C1 segment of cervical spinal cord (tissue), 14 donors: ENCODE measurements at places on chromosomes 13 and 19.

GRCh38 chr13:90793261-90793820, 554.1 kb upstream of the MIR17HG start:
- no peak for DNase-seq

DNA sequence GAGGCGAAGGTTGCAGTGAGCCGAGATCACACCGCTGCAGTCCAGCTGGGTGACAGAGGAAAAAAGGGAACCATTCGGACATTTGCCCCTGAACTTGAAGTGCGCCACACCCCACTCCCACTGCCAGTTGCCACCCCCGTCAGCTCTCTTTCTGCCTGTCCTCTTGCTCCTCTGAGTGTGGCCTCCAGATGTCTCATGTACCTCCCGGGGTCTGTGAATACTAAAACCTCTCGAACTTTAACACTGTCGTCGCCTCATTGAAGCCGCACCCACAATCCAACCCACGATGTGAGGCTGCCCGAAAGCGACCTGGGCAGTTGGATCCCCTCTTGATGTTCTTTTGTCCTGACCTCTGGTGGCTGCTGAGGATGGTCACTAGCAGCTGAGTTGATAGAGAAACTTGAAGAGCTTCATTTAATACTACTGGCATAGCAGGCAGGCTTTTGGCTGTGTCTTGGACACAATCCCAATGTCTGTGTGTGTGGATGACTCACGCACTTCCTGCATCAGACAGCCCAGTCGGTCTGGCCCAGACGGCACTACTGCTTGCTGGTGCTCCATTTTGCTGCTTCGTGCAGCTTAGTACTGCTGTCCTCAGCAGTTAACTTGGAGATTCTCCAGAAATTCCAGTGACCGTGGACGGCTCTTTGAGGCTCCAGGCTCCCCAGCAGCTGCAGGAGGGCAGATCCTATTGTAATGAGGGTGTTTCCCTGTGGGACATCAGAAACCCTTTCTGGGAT, 4.2 kb downstream of the FPR3 start:
- DNase-seq = no peak

- no peak for DNase-seq
Measured at GRCh38 chr19:28961772-28962500, 251.0 kb downstream of the UQCRFS1 start.

GRCh38 chr13:32825481-32825880, 190.7 kb upstream of the KL start:
- DNase-seq = no peak

GRCh38 chr13:69970520-69970919, 137.1 kb upstream of the ATXN8OS start:
- DNase-seq = no peak

GRCh38 chr19:50567882-50568727, at the start of gene LRRC4B:
LRRC4B (minus strand) TSS chr19:50568435; CDS start chr19:50548838, 19,597 bp downstream.
- DNase-seq = peak; percentile 12

DNA sequence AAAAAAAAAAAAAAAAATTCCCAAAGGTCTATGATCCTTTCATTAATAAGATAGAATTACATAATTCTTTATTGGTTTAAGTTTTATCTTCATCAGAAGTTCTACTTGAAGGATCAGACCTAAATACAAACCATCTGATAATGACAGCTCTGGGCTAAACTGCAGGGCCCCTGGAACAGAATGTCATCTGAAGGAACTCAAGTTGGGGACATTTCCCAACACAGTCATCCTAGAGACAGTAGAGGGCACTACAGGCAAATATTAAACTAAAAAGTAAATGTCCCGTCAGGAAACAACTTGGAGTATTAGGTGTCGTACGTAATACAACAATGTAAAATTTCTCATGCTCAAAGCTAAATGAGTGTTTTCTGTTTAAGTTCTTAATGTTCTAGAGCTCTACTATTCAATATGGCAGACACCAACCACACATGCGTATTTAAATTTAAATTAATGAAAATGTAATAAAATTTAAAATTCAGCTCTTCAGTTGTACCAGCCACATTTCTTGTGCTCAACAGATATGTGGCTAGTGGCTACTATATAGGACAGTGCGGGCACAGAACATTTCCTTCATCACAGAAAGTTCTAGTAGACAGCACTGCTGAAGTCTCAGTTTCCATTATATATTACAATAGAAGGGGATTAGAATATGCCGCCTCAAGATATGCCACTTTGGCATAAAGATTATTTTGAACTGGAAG, 21.8 kb upstream of the NAXD start:
- no peak for DNase-seq

GRCh38 chr13:83088858-83089257, 793.4 kb downstream of the SLITRK1 start:
- DNase-seq = no peak

DNA sequence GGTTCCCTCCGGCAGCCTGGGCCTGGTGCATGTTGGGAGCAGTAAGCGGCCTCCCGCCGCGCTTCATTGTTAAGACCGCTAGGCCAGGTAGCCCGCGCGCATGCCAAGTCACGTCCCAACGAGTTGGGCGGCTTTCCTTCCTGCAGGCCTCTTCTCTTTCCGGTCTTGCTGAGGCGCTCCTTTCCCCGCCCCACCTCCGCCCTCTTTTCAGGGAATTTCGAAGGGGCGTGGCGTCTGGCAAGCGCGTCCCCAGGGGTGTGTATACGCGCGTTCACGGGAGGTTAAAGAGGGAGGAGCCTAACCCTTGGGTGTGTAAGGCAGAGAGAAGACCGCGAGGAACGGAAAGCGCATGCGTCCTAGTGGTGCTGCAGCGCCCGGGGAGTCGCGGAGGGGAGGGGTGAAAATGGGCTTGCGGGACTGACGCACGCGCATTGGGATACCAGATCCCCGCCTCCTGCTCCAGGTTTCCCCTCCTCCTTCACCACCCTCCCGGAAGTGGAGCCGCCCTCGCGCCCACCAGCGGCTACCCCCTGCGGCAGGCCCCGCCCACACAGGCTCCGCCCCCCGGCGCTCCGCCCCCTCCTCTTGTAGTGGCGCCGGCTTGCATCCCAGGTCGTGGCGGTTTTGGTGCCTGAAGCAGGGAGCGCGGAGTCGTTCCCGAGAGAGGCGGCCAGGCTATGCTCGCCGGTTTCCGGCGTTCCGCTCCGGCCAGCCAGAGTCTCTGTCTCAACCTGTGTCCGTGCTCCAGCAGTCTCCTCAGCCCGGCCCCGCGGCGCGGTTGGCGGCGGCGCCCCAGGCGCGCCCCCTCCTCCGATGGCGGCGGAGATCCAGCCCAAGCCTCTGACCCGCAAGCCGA, at the start of gene WDFY2:
Gene WDFY2, plus strand, starts transcription at position 588 of the 856 bp plus-strand sequence. Its CDS starts 226 bp downstream, at position 814.
- peak; percentile 99 for DNase-seq

DNA sequence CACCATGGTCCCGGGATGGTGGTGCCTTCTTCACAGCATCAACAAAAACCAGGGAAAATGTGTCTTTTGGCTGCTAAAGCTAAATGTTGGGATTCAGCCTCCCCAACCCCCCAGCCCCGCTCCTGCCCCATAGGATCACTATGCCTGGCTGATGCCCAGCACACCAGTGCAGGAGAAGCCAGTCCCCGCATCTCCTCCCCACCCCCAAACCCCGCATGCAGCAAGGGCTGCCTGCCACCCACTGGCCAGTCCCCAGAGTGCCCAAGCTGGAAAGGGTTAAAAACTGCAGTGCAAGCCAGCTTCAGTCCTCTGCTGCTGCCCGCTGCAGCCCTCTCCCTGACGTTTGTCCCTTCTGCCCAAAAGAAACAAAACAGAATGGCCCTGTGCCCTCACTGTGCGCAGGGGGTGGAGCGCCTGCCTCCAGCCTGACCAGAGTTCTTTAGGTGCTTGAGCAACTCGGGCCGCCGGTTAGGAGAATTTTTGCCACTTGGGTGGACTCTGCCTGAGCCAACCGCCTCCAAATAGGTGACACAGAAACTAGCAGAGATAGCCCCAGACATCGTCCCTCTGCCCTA, 3.7 kb downstream of the CALM3 start:
- peak; percentile 35 for DNase-seq

DNA sequence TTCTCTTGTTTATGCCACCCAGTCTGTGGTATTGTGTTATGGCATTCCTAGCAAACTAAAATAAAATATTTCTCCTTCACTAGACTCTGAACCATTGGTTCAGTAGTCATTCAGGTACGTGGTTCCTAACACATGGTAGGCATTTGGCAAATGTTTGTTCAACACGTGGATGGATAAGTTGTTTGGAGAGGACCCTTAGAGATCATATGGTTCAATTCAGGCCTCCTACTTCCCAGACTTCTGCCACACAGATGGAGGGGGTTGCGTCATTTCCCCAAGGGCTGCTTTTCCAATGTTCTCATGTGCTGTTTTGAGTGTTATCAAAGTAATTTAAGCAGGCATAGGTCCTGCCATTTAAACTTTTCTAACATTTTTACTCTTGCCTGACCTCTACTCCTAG, 6.7 kb downstream of the CXCL17 start:
- no peak for DNase-seq

DNA sequence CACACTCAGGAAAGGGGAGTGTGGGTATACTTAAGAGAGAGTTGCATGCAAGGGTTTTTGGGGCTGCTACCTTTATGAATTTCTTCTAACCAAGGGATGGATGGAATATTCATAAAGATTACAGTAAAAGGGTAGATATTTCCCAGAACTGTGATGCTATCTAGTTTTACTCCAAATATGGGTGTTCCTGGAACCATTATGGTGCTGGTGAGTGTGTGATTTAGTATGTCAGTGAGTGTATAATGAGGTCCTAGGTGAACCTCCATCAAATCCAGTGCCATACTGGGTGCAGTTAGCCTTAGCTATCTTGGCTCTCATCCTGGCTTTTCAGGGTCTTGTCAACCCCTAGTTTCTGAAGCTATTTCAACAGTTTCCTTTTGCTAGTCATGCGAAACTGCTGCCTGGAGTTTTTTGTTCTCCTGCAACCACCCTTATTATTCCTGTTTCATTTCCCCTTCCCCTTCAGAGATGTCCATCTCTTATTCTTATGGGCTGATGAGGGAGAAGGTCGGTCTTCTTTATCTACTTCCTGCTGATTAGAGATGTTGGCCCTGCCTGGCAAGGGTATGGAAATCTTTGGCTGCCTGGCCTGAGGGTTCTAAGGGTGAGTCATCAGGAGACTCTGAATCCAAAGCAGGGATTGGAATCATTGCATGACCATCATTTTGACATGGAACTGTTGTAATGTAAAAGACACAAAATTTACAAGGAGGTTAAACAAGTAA, 202.3 kb downstream of the NBEA start:
- DNase-seq = no peak

GRCh38 chr19:12946731-12947496, 1.3 kb downstream of the RAD23A start:
- DNase-seq = no peak

GRCh38 chr19:493391-494170, 2.7 kb upstream of the MADCAM1 start:
- no peak for DNase-seq

DNA sequence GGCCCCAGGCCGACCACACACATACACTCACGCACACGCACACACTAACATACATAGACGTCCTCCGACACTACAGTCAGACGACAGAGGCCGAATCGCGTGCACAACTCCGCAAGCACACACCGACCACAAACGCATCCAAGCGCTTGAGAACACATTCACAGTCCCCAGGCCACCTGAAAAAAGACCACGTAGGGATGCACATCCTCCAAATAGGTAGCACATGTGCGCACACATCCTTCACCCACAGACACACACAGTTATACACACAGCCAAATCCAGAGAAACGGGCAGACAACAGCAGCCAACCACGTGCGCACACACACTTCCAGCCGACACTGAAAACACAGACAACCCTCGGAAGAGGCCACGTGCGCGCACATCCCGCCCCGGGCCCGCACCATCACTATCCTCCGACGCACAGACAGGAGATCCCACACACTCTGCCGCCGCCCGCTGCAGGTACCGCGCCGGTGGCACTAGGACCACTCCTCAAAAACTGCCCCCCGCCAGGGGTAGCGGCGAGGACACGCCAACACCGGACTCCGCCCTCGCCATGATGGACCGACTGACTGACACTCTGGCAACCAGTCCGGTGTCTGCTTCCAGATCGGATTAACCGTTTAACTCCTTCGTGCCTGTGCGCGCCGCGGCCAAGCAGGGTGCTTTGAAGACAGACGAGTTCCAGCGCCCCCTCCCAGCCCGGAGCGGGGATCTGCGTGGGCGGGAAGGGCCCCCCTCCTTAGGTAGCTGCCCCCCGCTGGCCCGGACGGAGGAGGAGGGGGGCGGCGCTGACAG, 493 bp upstream of the PDE4A start:
- no peak for DNase-seq

DNA sequence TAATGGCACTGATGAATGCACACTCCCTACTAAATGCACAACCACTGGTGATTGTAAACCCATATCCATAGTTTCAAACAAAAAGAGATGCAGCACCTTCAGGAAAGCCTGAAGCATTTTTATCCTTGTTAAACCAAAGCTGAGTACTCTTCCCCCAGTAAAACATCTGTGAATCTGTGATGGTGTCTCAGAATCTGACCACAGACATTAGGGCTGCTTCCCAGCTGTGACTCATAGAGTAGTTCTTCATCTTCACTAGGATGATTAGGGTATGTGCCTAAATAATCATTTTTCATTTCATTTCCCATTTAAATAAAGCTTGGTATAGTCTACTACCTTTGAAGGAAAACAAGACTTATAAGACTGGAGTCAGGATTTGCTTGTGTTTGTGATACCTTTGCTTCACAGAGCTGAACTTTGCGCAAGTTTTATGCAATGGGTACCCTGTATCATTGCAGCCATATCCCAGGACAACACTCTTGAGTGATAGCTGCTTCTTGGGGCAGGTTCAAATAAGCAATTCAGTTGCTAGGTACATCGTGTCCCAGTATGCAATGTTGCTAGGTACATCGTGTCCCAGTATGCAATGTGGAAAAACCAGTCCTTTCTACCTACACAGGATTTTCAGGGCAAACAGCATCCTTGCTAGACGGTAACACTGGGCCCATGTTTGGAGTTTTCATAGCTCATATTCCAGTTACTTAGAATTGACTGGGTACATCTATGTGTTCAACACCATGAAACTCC, 277.1 kb downstream of the IRS2 start:
- DNase-seq = no peak

DNA sequence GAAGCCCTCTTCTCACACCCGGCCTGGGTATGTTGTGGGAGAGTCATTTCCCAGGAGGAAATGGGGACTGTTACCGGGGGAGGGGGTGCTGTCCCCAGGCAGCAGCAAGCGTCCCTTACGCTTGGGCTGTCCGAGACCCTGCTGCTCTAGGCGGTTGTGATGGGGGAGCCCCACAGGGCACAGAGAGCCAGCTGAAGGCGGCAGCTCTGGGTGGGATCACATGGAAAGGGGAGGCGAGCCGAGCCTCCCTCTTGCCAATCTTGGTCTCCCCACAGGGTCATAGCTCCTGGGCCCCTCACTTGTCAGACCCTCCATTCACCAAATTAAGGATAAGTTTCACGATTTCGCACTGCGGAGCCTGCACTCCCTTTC, 22.0 kb downstream of the EPN1 start:
- no peak for DNase-seq

- DNase-seq = peak; percentile 84
Measured at GRCh38 chr19:32404933-32405430, 588 bp upstream of the DPY19L3 start.
